ENCODE measurements at places on chromosomes 6 and 20. TPM values are rescaled to one million over a fixed set of nuclear protein-coding genes. Genes with fewer than 3 reads are reported as not detected.

The CD109 gene
- total RNA-seq = 12.8 TPM

The CYP21A2 gene
- not detected for total RNA-seq

The SRF gene
- total RNA-seq = 16.9 TPM

The TSPO2 gene
- not detected for total RNA-seq

The CCN5 gene
- total RNA-seq = 21.1 TPM

The ZKSCAN3 gene
- total RNA-seq = 6.9 TPM

The DSE gene
- 106 TPM for total RNA-seq

The RIPK1 gene
- total RNA-seq = 22.1 TPM

The ARMC2 gene
- total RNA-seq = 4.0 TPM

The ZNF311 gene
- total RNA-seq = 3.6 TPM

The NDUFAF4 gene
- 7.4 TPM for total RNA-seq

- H3K27me3 ChIP-seq = no peaks in the 10 kb centered on the region
- H3K4me3 ChIP-seq = no peak overlapping the region
- no peak overlapping the region for H3K27ac ChIP-seq
- H3K4me1 ChIP-seq = no peaks in the 10 kb centered on the region
These were observed 161.1 kb downstream of the EYS start for GRCh38 chr6:65545920-65546319.

GRCh38 chr6:158813032-158813431 lies 6.1 kb downstream of the EZR start:
- no peak overlapping the region for H3K4me3 ChIP-seq
- H3K27me3 ChIP-seq = no peaks in the 10 kb centered on the region
- H3K36me3 ChIP-seq = peaks cover 6% of the 10 kb centered on the region
- H3K27ac ChIP-seq = no peak overlapping the region
- peaks cover 13% of the 10 kb centered on the region for H3K4me1 ChIP-seq

GRCh38 chr20:43752561-43753301 lies 25.9 kb upstream of the GTSF1L start:
- peaks cover 13% of the 10 kb centered on the region for H3K4me1 ChIP-seq
- peak overlapping the region; percentile 4 for H3K27ac ChIP-seq
- H3K4me3 ChIP-seq = no peak overlapping the region
- peak; percentile 98 for DNase-seq

- DNase-seq = peak; percentile 30
- no peaks in the 10 kb centered on the region for H3K27me3 ChIP-seq
- no peak overlapping the region for H3K4me3 ChIP-seq
- no peaks in the 10 kb centered on the region for H3K4me1 ChIP-seq
- no peak overlapping the region for H3K27ac ChIP-seq
These were observed 69.0 kb downstream of the MOCS1 start for GRCh38 chr6:39865011-39865888.

DNA sequence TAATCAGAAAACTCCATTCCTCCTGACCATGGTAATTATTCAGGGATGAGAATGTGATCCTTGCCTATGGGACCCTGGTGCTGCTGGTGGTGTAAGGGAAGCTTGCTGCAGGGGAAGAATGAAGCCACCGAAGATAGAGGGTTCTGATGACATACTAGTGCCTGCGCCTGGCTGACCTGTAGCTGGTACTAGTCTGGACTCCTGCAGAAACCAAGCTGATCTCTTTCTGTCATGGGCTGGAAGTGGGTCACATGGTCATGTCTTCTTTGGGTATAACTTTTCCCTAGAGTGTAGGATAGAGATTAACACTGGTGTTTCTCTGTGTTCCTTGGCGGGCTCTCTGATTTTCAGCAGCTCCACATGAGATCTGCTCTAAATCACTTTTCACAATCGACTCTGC lies 8.6 kb upstream of the SLC4A11 start:
- H3K4me3 ChIP-seq = no peak overlapping the region
- H3K36me3 ChIP-seq = peaks cover 4% of the 10 kb centered on the region
- no peaks in the 10 kb centered on the region for H3K4me1 ChIP-seq
- H3K27ac ChIP-seq = no peak overlapping the region
- no peak for DNase-seq
- H3K27me3 ChIP-seq = peaks cover 5% of the 10 kb centered on the region

GRCh38 chr6:119896806-119897205 lies 547.2 kb upstream of the MAN1A1 start:
- H3K27me3 ChIP-seq = no peaks in the 10 kb centered on the region
- H3K4me3 ChIP-seq = no peak overlapping the region
- H3K36me3 ChIP-seq = no peaks in the 10 kb centered on the region

DNA sequence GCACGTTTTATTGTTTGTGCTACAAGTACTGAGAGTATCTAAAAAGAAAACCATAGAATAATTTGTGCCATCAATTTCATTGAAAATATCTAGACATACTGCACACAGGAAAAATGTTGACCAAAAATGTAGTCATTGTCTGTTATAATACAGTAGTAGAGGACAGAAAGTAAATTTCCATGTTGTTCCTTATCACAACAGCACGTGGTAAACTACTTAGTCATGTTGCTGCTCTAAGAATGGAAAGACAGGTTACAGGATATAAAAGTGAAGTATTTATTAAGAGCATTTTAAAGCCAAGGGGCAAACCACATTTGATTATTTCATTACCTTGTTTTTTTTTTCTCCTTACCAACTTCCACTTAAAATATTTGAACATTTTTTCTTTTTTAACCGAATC lies 89.0 kb upstream of the CEP85L start:
- H3K4me3 ChIP-seq = no peak overlapping the region
- no peaks in the 10 kb centered on the region for H3K27me3 ChIP-seq
- no peak overlapping the region for H3K27ac ChIP-seq
- peak; percentile 72 for DNase-seq
- H3K4me1 ChIP-seq = peaks cover 3% of the 10 kb centered on the region

GRCh38 chr6:1053586-1053985 lies 258.3 kb upstream of the FOXQ1 start:
- H3K4me3 ChIP-seq = no peak overlapping the region
- no peak overlapping the region for H3K27ac ChIP-seq
- no peaks in the 10 kb centered on the region for H3K36me3 ChIP-seq
- H3K27me3 ChIP-seq = no peaks in the 10 kb centered on the region
- no peaks in the 10 kb centered on the region for H3K4me1 ChIP-seq
- DNase-seq = no peak

DNA sequence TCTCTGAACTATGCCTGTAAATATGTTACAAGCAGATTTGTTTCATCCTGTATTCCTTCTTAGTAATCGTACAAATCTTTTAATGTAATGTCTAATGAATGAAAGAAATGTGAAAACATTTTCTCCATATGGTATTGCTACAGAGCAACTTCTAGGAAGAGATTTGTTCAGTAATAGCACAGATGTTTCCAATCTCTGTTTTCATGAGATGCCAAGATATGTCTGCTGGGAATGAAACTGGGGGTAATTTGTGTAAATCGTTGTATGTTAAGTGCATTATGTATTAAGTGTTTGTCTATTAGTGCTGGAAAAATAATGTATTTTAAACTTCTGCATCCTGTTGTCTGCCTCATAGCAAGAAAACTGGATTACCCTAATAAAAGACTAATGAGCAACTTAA lies 722.2 kb upstream of the EYS start:
- no peak overlapping the region for H3K4me3 ChIP-seq
- H3K4me1 ChIP-seq = no peaks in the 10 kb centered on the region
- no peaks in the 10 kb centered on the region for H3K36me3 ChIP-seq
- DNase-seq = no peak

GRCh38 chr20:10925767-10926166 lies 252.0 kb upstream of the JAG1 start:
- peaks cover 23% of the 10 kb centered on the region for H3K4me1 ChIP-seq
- H3K4me3 ChIP-seq = no peak overlapping the region
- H3K27me3 ChIP-seq = no peaks in the 10 kb centered on the region
- H3K27ac ChIP-seq = no peak overlapping the region

DNA sequence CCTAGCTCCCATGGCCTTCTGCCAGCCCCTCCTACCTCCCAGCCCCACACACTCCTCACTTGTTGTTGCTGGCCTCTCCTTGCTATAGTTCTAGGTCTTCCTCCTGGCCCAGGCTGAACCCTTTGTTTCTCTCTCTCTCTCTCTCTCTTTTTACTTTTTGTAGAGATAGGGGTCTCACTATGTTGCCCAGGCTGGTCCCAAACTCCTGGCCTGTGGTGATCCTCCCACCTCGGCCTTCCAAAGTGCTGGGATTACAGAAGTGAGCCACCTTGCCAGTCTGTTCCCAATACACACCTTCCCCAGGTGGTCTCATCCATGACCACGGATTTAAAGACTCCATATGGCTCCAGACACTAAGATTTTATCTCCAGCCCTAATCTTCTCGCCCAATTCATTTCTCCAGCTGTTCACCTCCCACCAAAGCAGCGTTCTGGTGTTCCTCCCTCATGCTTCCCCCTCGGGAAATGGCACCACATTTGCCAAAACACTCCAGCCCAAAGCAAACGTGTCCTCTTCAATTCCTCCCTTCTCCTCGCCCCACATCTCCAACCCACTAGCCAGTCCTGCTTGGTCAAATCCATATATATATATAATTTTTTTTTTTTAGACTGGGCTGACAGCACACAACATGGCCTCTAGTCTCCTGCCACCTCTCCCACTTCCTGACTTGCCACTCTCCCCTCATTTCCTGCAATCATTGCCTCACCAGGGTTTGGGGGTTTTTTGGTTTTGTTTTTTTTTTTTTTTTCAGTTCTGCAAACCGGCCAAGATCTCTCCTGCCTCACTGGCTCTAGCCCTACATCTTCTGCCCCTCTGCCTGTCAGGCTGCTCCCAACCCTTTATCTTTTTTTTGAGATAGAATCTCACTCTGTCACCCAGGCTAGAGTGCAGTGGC lies 104.4 kb downstream of the NCR2 start:
- no peaks in the 10 kb centered on the region for H3K36me3 ChIP-seq
- H3K27ac ChIP-seq = no peak overlapping the region
- H3K4me1 ChIP-seq = no peaks in the 10 kb centered on the region
- peaks cover 19% of the 10 kb centered on the region for H3K27me3 ChIP-seq
- no peak for DNase-seq

- H3K4me3 ChIP-seq = no peak overlapping the region
- no peaks in the 10 kb centered on the region for H3K27me3 ChIP-seq
- no peaks in the 10 kb centered on the region for H3K36me3 ChIP-seq
- peaks cover 2% of the 10 kb centered on the region for H3K4me1 ChIP-seq
- DNase-seq = peak; percentile 93
These were observed 117.0 kb downstream of the BMP5 start for GRCh38 chr6:55758156-55758937.

DNA sequence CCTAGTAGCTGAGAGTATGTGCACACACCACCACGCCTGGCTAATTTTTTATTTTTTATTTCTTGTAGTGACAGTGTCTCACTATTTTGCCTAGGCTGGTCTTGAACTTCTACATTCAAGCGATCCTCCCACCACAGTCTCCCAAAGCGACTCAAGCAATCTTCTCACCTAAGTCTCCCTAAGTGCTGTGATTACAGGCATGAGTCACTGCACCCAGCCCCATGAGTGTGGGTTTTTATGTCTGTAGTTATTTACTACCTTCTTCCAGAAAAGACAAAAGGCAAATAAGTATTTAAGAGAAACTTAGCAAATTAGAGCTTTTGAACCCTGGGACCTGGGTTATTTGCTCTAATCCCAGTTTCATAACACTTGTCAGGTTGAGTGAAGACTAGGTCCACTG lies 92.3 kb upstream of the HCRTR2 start:
- no peaks in the 10 kb centered on the region for H3K4me1 ChIP-seq
- H3K4me3 ChIP-seq = no peak overlapping the region
- H3K27ac ChIP-seq = no peak overlapping the region
- no peaks in the 10 kb centered on the region for H3K36me3 ChIP-seq
- DNase-seq = no peak

- H3K4me3 ChIP-seq = no peak overlapping the region
- H3K4me1 ChIP-seq = peaks cover 2% of the 10 kb centered on the region
These were observed 151.3 kb downstream of the GJA10 start for GRCh38 chr6:90045535-90045934.

DNA sequence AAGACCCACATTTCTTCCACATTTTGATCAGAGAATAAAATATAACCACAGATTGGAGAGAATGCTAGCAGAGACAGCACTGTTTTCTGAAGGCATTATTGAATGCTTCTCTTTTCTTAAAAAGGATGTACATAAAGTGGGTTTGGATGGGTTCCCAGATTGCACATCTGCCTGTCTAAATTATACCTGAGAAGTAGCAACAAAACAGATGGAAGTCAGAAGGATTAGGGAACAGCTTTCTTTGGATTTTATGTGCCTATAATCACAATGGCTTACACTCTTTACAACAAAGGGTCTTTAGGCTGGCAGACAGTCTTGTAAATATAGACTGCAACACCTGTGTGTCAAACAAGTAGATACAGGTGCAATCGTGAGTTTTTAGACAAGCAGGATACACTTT lies 622.2 kb upstream of the MANEA start:
- no peak for DNase-seq
- no peak overlapping the region for H3K27ac ChIP-seq
- H3K4me3 ChIP-seq = no peak overlapping the region
- no peaks in the 10 kb centered on the region for H3K27me3 ChIP-seq
- no peaks in the 10 kb centered on the region for H3K4me1 ChIP-seq

- H3K27me3 ChIP-seq = no peaks in the 10 kb centered on the region
- DNase-seq = no peak
- no peak overlapping the region for H3K4me3 ChIP-seq
- no peaks in the 10 kb centered on the region for H3K36me3 ChIP-seq
These were observed 132.9 kb upstream of the PMEPA1 start for GRCh38 chr20:57842720-57843119.

DNA sequence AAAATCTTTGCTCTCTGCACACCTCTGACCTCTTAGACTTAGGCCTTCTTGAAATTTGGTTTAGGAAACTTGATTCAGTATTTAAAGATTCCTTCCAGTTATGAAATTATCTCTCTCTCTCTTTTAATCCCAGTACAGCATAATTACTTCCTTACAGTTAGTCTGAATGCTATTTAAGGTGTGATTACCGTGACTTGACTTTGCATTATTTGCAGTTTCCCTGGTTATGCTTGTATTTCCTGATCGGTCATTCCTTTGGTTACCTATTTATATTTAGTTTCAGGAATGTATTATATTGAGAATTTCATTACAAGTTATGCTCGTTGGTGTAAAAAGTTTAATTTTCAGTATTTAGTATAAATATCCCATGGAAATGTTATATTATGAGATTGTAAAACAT lies 16.3 kb downstream of the TMEM170B start:
- no peak for DNase-seq
- H3K36me3 ChIP-seq = no peaks in the 10 kb centered on the region
- H3K4me3 ChIP-seq = no peak overlapping the region

GRCh38 chr6:99802396-99803031 lies 191.5 kb downstream of the MCHR2 start:
- no peaks in the 10 kb centered on the region for H3K4me1 ChIP-seq
- no peak for DNase-seq
- H3K27me3 ChIP-seq = no peaks in the 10 kb centered on the region
- no peak overlapping the region for H3K27ac ChIP-seq

DNA sequence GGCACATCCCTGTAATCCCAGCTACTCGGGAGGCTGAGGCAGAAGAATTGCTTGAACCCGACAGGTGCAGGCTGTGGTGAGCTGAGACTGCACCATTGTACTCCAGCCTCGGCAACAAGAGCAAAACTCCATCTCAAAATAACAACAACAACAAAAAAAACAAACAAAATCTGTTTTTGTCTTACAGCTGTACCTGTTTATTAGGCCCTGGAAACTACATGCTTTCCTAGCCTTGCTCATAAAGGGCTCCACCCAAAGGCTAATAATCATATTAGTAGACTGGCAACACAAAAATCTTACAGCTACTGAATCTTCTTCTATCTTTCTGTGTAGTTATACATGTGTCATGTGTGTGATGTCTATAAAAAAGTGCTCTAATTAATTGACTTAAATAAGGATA lies 503.9 kb upstream of the EYS start:
- no peaks in the 10 kb centered on the region for H3K4me1 ChIP-seq
- H3K36me3 ChIP-seq = no peaks in the 10 kb centered on the region
- no peak overlapping the region for H3K4me3 ChIP-seq
- H3K27me3 ChIP-seq = no peaks in the 10 kb centered on the region
- peak; percentile 11 for DNase-seq
- H3K27ac ChIP-seq = no peak overlapping the region
